Endothelial cell of coronary artery (primary cell): ENCODE measurements at places on chromosomes 5 and 9. TPM values are rescaled to one million over a fixed set of nuclear protein-coding genes. Genes with fewer than 3 reads are reported as not detected.

The ABO gene
- total RNA-seq: not detected in 2 replicates

The UBE2QL1 gene
- total RNA-seq: under 0.01 and 0.09 TPM in 2 replicates

The SLC28A3 gene
- total RNA-seq: 1.2 TPM in 1 of 2 replicates, not detected in the other

The CMBL gene
- 5.7 and 6.7 TPM in 2 replicates for total RNA-seq

The SLC46A2 gene
- not detected in 2 replicates for total RNA-seq

The SMIM27 gene
- total RNA-seq: 2.2 and 2.3 TPM in 2 replicates

The FRRS1L gene
- total RNA-seq: 0.28 TPM in 1 of 2 replicates, not detected in the other

The NR3C1 gene
- 17.6 and 25.0 TPM in 2 replicates for total RNA-seq

The MFAP3 gene
- 76.8 and 105 TPM in 2 replicates for total RNA-seq

The TAF11L10 gene
- total RNA-seq: not detected in 2 replicates

The CENPH gene
- 5.5 and 6.1 TPM in 2 replicates for total RNA-seq

The TSSK1B gene
- 0.09 TPM in 1 of 2 replicates, not detected in the other for total RNA-seq

The GARNL3 gene
- 2.7 and 4.1 TPM in 2 replicates for total RNA-seq

The PFN3 gene
- total RNA-seq: not detected in 2 replicates

The ZFP37 gene
- 0.63 and 1.4 TPM in 2 replicates for total RNA-seq

The S100Z gene
- total RNA-seq: not detected in 2 replicates

The DAB2 gene
- total RNA-seq: 73.7 and 90.6 TPM in 2 replicates

The MYO10 gene
- total RNA-seq: 70.2 and 94.8 TPM in 2 replicates

The NUTM2F gene
- not detected in 2 replicates for total RNA-seq
